ENCODE measurements at places on chromosomes 16 and 17. TPM values are rescaled to one million over a fixed set of nuclear protein-coding genes. Genes with fewer than 3 reads are reported as not detected.

ARHGDIG gene
- polyA plus RNA-seq: 4.5 TPM

SLC16A11 gene
- 0.39 TPM for polyA plus RNA-seq

FXR2 gene
- 63.3 TPM for polyA plus RNA-seq

HS3ST6 gene
- 0.36 TPM for polyA plus RNA-seq

SLC7A6 gene
- 34.7 TPM for polyA plus RNA-seq

OR2C1 gene
- polyA plus RNA-seq: not detected

DNA sequence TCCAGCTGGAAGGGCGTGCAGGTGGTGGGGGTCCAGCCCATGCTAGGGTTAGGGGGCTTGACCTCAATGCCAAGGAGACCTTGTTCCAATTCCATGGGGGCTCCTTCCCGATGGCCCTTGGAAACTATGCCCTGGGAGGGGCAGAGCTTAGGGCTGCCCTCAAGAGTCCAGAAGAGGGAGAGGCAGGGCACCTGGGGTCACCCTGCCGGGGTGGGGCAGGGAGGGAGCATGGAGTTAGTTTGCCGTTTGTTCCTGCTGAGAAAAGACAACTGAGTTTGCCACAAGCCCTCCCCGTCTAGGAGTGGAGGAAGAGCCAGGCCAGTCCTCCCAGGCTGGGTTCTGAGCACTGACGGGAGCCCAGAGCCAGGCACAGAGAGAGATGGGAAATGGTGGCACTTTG is 21.4 kb downstream of the MMP15 start:
- DNase-seq: no peak

GRCh38 chr17:49965524-49965909 is 3.5 kb upstream of the DLX4 start:
- DNase-seq: no peak

DNA sequence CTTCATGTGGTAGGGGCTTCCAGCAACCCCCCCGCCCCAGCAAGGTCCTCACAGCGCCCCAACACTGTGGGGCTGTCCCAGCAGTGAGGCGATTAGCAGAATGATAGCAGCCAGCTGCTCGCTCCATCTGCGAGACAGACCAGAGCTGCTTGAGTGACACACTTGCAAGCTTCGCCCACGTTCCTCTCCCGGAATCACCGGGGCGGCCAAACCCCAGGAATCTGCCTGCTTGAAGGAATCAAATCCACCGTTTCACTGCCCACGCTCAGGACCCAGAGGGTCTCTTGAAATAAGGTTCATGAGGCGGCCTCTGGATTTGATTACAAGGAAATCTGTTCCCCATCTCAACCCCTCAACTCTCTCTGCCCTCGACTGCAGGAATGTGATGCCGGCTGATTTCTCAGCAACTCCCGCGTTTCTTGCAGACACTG is 356.0 kb downstream of the C16orf95 start:
- DNase-seq: no peak

DNA sequence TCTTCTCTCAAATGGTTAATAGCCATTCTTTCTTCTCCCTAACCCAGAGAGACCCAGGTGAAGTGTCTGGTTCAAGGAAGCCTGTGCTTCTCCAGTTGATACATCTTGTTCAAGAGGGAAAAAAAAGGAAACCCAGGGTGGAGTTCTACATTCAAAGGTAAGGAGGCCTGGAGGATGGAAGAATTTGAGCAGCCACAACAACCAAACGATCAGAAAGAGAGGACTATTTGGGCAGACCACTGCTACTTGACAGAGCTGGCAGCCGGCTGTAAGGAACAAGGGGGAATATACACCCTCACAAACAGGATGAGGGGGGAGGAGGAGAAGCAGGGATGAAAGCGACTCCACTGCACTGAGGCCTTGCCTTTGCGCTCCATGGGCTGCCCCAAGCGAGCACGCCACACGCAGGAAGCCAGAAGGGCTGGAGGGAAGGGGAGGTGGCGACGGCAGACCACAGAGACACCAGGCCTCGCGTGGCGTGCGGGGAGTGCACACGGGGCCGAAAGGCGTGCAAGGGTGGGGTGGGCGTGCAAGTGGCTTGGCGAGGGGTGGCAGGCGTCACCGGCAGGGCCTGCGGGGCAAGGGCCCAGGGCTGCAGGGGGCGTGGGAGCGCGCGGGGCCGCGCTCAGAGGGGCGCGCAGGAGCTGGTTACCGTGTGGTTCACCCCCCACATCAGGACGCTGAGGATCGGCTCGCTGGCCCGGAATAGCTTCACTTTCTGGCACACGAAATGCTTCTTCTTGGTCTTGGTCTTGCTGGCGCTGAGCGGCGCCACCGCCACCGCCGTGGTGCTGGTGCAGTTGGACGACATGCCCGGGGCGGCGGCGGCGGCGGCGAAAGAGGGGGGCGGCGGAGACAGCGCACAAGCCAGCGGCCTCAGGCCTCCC is 499 bp downstream of the PIP4K2B start:
- no peak for DNase-seq

DNA sequence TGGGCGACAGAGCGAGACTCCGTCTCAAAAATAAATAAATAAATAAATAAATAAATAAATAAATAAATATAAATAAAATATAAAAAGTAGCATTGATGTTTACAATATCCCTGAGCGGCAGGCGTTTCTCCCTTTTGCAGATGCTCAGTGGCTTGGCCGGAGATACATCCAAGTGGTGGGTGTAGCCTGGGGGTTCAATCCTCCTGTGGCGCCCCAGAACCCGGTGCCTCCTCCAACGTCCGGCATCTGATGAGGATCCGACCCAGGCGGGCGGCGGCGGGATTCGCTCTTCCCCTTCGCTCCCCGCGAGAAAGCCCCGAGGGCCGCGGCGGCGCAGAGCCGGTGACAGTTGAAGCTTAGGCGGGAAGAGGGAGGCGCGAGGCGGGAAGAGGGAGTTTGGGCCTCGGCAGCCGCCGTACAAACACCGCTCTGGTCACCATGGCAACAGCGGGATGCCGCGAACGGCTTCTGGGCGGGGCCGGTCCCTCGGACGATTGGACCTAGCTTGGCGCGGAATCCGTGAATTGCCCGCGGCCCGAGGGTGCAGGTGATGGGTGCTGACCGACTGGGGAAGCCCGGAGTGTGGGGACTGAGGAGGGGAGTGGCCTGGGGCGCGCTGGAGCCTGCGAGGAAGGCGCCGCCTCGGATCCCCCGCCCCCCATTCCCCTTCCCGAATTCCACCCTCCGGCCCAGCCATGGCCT is 12.7 kb upstream of the ALDOA start:
- no peak for DNase-seq

- DNase-seq: no peak
Measured at GRCh38 chr17:51375771-51376170, 115.4 kb downstream of the UTP18 start.

DNA sequence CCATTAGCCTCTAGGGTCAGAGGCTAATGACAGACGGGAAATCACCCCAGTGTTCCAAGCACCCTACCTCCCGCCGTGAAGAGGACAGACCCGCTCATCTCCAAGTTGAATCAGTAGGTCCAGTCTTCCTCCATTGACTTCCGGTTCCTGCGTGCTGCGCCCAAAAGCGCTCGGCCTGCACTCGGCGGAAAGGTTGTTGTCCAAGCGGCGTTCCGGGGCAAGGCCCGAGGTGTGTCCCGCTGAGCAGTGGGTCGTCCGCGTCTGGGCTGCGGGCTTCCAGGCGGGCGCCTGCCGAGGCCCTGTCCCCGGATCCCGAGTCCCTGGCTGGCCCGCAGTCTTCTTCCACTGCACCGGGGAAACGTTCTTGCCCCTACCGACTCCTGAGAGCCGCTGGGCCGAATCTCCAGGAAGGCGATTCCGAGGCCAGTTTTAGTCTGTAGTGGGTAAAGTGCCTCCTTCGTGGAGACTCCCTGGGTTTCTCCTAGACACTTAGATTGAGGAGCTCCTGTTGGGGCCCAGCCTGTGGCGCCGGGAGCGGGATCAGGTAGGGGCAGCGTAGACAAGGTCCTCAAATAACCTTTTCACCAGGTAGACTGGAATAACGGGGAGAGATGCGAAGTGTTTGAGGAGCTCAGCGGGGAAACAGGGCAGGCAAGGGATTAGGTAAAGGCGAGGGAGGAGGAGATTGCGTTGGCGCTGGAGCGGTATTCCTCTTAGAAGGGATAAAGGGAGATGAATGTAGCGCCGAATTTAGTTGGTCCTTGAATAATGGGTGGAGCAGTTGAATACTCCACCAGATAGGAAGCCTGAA is at the start of gene TEFM:
Gene TEFM (minus strand): TSS at position 138 of the 811 bp plus-strand sequence. CDS start 40 bp downstream, at position 98.
- peak; percentile 96 for DNase-seq

GRCh38 chr16:68539711-68540239 is 684 bp downstream of the ZFP90 start:
- no peak for DNase-seq

DNA sequence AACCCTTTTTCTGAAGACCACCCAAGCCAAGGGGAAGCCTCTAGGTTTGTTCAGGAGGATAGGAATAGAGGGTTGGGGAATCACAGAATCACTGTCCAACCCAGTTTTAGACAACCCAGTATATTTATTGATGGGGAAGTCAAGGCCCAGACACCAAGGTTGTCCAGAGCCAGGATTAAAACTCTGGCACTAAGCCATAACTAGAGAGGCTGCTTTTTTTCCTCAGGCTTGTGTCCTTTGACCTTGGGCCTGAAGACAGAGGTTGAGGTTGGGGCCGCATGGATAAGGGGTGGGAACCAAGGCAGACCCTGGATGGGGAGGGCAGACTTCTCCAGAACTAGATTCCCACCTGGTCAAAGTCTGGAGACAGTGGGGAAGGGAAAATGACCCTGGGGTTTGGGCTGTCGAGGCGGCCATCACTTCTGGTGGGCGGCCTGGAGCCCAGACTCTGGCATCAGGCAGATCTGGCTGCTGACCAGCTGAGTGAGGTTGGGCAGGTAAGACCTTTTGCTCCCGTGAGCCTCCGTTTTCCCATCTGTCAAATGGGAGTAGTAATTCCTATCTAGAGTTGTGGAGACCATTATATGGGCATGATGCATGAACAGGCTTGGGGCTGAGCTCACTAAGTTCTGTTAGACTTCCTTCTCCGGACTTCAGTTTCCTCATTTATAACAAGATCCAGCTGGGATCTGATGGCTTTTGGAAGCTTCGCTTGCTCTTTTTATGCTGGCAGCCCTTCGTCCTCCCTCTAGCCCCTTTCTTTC is 17.9 kb downstream of the IGFBP4 start:
- no peak for DNase-seq

- DNase-seq: no peak
Measured at GRCh38 chr16:11067697-11068141, 123.4 kb downstream of the CLEC16A start.

Measured in H1 (cell line).